ENCODE measurements at places on chromosomes 7 and 10. TPM values are rescaled to one million over a fixed set of nuclear protein-coding genes. Genes with fewer than 3 reads are reported as not detected.

The METTL27 gene
- 2.9 TPM for total RNA-seq

The HTR5A gene
- total RNA-seq = not detected

The ADARB2 gene
- total RNA-seq = 2.9 TPM

The NKX2-3 gene
- not detected for total RNA-seq

The TRIM50 gene
- not detected for total RNA-seq

The TAF5 gene
- total RNA-seq = 9.4 TPM

- H3K27ac ChIP-seq = no peak overlapping the region
- DNase-seq = no peak
- H3K4me3 ChIP-seq = no peak overlapping the region
- H3K4me1 ChIP-seq = peaks cover 15% of the 10 kb centered on the region
- H3K36me3 ChIP-seq = no peaks in the 10 kb centered on the region
- no peaks in the 10 kb centered on the region for H3K27me3 ChIP-seq
Observed at GRCh38 chr10:72308320-72308987, 34.7 kb downstream of the DDIT4 start.

DNA sequence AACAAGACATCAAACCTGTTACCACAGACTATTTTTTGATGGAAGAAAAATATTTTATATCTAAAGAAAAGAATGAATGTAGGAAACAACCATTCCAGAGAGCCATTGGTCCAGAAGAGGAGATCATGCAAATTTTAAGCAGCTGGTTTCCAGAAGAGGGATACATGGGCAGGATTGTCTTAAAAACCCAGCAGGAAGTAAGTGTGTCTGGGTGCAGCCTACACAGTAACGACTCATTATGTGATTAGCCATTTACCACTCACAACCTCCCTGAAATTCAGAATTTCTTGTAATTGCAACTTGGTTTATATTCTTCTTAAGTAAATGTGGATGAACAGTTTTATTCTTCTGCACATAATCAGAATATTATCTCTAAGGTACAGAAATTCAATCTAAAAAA, 46.2 kb downstream of the NOC3L start:
- no peaks in the 10 kb centered on the region for H3K4me1 ChIP-seq
- no peak for DNase-seq
- H3K27me3 ChIP-seq = no peaks in the 10 kb centered on the region
- no peak overlapping the region for H3K27ac ChIP-seq
- H3K36me3 ChIP-seq = no peaks in the 10 kb centered on the region

GRCh38 chr10:111297351-111297848, 220.6 kb downstream of the ADRA2A start:
- no peak for DNase-seq
- no peaks in the 10 kb centered on the region for H3K36me3 ChIP-seq
- no peak overlapping the region for H3K4me3 ChIP-seq
- no peaks in the 10 kb centered on the region for H3K4me1 ChIP-seq
- peaks cover 3% of the 10 kb centered on the region for H3K27me3 ChIP-seq
- no peak overlapping the region for H3K27ac ChIP-seq

DNA sequence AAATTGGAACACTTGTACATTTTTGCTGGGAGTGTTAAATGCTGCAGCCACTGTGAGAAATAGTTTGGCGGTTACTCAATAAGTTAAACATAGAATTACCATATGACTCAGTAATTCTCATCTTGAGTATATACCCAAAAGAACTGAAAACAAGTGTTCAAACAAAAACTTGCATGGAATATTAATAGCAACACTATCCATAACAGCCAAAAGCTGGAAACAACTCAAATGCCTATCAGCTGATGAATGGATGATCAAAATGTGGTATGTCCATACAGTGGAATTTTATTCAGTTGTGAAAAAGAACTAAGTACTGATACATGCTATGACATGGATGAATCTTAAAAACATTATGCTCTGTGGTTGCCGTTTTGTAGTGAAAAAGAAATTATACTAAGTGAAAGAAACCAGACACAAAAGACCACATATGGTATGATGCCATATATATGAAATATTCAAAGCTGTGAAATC, 63.0 kb upstream of the SP4 start:
- H3K36me3 ChIP-seq = no peaks in the 10 kb centered on the region
- H3K27ac ChIP-seq = no peak overlapping the region
- no peak overlapping the region for H3K4me3 ChIP-seq
- H3K4me1 ChIP-seq = peaks cover 8% of the 10 kb centered on the region
- no peak for DNase-seq

- peaks cover 7% of the 10 kb centered on the region for H3K4me1 ChIP-seq
- no peak overlapping the region for H3K27ac ChIP-seq
- DNase-seq = no peak
- H3K4me3 ChIP-seq = no peak overlapping the region
- H3K27me3 ChIP-seq = no peaks in the 10 kb centered on the region
Observed at GRCh38 chr7:1992554-1992953, 240.2 kb downstream of the MAD1L1 start.

DNA sequence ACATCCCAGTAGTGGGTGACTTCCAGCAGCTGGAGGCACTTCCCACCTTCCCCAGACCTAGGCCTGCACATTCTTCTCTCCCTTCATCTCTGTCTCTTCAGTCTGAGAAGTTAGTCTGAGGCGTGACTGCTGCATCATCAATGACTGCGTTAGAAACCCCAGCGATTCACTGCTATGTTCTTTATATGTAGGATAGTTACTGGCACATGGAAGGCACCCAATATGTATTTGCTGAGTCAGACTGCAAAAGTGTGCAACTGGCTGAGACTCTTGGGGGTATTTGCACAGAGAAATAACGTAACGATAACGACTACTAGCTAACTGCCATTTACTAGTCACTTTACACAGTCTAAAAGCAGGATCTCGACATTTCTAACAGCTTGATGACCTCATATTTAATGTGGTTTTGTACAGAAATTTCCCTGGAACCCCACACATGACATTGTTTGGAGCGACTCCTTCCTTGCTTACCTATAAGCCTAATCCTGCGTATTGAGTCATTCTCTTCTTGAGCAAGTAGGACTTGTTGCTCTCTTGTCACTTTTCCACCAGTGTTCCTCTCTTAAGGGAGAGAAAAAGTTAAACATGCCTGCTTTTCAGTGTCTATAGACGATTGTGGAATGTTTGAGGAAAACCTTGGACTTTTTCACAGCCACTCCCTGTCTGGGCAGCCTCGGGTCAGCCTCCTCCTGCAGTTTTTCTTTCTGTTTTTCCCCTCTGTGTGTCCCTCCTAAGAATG, 45.5 kb downstream of the THNSL1 start:
- H3K36me3 ChIP-seq = no peaks in the 10 kb centered on the region
- no peak overlapping the region for H3K27ac ChIP-seq
- no peaks in the 10 kb centered on the region for H3K27me3 ChIP-seq
- H3K4me3 ChIP-seq = no peak overlapping the region

DNA sequence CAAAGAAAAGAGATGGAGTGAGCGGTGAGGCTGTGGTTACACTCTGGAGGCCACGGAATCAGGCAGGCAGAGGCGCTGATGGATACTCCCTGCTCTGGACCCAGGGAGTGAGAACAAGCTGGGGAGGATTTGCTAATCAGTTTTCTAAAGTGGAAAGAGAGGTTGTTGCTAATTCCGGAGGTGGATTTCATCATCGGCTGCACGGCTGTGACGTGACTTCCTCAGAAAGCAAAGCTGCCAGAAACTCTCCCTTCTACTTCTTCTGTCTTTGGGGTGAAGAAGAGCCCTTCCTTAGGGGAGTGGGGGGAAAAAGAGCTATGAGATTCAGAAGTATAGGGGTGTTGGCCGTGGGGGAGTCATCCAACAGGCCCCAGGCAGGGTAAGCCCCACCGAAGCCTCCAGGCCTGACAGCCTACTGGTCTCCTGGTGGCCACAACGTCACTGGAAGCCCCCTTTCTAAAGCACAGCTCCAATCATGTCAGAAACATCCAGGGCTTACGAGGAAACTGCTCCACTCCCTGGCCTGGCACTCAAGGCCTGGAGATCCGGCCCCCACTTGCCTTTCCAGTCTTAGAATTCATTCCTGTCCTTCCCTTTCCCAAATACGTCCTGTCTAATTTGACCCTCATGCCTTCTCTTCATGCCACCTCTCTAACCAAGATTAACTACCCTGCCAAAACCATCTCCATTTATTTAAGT, 114.5 kb downstream of the HIP1 start:
- no peaks in the 10 kb centered on the region for H3K27me3 ChIP-seq
- H3K4me3 ChIP-seq = no peak overlapping the region
- H3K27ac ChIP-seq = no peak overlapping the region
- no peak for DNase-seq

DNA sequence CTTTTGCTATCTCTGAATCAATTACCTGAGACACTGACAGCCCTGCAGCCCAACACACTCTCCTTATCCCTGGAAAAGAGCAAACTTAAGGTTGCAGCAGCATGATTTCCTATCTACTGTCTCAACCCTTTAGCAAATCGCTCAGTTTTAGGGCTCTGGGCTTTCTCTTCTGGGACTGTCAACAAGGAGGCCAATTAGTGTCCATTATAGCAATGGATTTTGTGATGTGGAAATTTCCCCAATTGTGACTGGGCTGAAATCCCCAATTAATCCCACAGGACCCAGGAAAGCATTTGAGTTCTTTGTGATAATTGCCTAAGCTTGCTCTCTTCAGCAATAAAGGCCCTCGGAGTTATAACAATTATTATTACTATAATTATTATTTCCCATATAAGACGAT, 197.0 kb downstream of the ZNF438 start:
- H3K27ac ChIP-seq = no peak overlapping the region
- H3K4me1 ChIP-seq = no peaks in the 10 kb centered on the region
- H3K4me3 ChIP-seq = no peak overlapping the region
- H3K27me3 ChIP-seq = no peaks in the 10 kb centered on the region

DNA sequence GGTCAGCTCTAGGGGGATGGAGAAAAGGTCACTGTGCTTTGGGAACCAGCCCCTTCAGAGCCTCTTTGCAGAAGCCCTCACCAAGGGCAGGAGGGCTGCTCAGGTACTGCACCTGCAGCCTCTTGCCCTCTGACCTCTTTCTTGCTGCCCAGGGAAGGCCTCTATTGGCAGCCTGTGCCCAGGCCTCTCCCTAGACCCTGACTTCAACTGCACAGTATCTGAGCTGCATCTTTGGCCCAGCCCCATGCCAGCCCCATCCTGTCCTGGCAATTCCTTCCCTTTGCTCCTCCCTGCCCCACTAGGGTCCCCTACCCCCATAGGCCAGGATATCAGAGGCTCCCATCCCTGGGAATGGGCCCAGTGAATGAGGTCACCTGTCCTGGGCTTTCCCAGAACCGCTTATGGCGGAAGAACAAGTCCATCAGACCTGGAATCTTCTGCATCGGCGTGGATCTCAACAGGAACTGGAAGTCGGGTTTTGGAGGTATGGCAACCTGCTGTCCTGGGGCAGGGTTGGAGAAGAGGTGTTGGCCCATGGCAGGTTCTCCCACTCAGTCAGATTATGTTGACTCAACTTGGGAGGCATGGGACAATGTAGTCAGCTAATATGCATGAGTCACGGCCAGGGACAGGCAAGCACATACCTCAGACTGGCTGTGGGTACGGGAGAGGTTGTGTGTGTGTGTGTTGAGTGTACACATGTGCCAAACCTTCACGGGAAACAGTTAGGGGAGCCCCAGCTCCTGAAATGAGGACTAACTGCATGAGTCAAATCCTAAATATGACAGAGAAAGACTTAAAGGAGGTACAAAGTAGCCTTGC, 17.1 kb upstream of the CPA1 start:
- H3K27me3 ChIP-seq = no peaks in the 10 kb centered on the region
- no peaks in the 10 kb centered on the region for H3K36me3 ChIP-seq
- no peak overlapping the region for H3K27ac ChIP-seq
- no peak for DNase-seq
- no peak overlapping the region for H3K4me3 ChIP-seq

DNA sequence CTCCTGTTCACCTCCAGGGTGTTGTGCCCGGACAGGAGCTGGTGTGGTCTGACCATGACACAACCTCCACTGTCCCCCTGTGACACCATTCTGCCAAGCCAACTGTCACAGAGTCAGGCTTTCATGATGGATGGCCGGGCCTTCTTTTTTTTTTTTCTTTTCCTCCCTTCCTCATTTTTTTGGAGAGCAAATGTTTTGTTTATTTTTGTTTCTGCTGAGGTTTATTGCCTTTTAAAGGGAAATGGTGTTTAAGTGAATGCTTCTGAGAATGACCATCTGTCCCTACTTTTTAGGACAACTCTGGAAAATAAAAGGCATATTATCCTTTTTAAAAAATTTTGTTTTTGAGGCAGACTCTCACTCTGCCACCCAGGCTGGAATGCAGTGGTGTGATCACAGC, 115.1 kb upstream of the NPS start:
- no peaks in the 10 kb centered on the region for H3K4me1 ChIP-seq
- H3K36me3 ChIP-seq = no peaks in the 10 kb centered on the region
- no peaks in the 10 kb centered on the region for H3K27me3 ChIP-seq
- DNase-seq = no peak
- H3K4me3 ChIP-seq = no peak overlapping the region
- H3K27ac ChIP-seq = no peak overlapping the region
